ENCODE measurements at places on chromosomes 6 and 20. TPM values are rescaled to one million over a fixed set of nuclear protein-coding genes. Genes with fewer than 3 reads are reported as not detected.

DNA sequence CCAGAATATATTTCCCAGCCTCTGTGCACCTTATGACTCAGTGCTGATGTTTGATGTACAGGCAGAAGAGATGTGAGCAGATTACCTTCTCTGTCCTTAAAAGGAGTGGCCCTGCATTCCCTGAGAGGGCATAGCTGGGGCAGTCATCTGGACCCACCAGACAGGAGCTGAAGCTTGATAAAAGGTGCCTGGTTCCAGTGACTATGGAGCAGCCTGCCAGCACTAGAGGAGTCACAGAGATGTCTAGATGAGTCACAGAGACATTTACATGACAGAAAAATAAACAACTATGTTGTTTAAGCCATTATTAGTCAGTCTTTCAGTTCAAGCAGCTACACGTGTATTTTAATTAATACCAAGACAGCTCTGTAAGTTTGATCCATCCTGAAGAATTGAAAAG, 237.1 kb upstream of the MOCS1 start:
- DNase-seq: no peak

DNA sequence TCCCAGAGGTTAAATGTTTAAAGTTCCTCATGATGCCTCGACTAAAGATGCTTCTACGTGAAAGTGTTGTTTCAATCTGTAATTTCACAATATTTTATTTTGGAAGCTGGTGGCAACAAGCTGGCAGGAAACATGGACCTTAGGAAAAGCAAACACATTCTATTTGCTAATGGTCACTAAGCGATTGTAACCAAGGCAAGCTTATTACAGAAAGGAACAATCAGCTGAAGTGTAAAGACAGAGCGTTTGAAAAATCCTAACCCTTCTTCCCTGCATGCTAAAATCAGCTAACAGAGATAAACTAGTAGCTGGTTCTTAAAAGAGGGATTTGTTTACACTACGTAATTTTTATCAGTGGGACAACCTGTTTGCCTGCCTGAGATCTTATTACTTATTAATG, 50.0 kb downstream of the IL20RA start:
- DNase-seq: no peak

- DNase-seq: peak; percentile 65
Measured at GRCh38 chr20:57620999-57621398, 773 bp upstream of the ZBP1 start.

GRCh38 chr20:52454660-52455059, 263.1 kb upstream of the ZFP64 start:
- DNase-seq: no peak

GRCh38 chr6:22071270-22072041, 225.4 kb downstream of the PRL start:
- DNase-seq: no peak

DNA sequence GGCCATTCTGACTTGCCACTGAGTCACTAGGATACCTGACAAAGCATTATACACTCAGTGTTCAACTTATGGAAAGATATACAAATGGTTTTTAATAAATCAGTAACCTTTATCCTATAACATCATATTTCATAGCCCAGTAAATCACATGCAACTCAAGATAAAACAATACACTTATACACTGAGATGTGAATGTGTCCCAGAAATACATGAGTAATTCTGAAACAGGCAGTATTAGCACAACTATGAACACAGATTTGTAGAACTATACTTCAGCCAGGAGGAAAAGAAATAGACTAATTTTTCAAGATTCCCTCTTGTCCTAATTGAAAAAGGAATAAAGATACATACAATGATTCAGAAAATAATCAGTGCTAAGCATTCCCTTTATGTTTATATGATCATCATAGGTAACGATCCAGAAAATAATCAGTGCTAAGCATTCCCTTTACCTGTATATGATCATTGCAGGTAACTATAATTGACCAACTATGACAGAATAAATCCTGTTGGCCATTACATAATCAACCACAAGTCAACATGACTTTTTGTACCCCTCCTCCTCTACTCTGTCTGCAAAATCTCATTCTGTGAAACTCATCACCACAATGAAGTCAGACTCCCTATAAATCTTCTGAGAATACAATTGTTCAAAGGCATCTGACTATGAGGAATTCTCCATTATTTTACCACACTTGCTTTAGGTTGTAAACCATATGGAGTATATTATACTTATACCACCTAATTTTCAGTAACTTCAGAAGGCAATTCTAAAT, 30.3 kb downstream of the HACE1 start:
- DNase-seq: no peak

OPN5 gene
- total RNA-seq: not detected

TRIM40 gene
- not detected for total RNA-seq
